ENCODE measurements at places on chromosomes 7 and 10.

DNA sequence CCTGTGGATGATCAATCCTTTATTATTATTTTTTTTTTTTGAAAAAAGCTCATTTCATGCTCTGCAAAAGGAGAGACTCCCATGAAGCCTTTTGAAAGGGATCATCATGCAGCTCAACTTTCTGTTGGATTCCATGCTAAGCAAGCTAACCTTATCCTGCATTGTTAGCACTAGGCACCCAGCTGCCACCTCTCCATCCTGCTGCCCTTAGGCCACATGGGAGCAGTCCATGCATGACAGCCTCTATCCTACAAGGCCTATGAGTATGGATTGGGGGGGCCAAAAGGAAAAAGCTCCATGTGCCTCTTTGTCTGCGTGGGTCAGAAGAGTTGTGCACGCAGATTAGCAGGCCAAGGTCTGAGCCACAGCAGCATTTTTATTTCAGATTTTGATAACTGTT, 19.2 kb downstream of the SMNDC1 start:
- no peak for DNase-seq
- peaks cover 7% of the 10 kb centered on the region for H3K36me3 ChIP-seq
- no peak overlapping the region for H3K4me3 ChIP-seq
- no peak overlapping the region for H3K27ac ChIP-seq
- H3K27me3 ChIP-seq = no peaks in the 10 kb centered on the region
- H3K4me1 ChIP-seq = peaks cover 6% of the 10 kb centered on the region

DNA sequence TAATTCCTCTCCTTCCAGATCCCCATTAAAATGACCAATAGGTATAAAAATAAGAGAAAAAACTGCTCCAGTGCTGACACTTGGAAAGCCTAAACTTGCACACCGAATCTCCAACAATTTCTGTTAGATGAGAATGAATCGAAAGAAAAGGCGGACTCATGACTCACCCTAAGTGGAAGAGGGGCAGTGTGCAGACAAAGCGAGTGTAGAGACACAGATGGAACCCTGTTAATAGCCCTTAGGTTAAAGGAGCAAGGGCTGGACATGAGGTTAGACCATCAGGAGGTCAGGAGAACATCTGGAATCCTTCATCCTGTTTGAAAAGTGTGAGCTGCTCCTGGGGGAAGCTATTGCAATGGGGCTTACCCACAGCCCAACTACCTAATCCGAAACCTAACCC, 103.4 kb upstream of the GLI3 start:
- no peak for DNase-seq
- peaks cover 14% of the 10 kb centered on the region for H3K27me3 ChIP-seq

DNA sequence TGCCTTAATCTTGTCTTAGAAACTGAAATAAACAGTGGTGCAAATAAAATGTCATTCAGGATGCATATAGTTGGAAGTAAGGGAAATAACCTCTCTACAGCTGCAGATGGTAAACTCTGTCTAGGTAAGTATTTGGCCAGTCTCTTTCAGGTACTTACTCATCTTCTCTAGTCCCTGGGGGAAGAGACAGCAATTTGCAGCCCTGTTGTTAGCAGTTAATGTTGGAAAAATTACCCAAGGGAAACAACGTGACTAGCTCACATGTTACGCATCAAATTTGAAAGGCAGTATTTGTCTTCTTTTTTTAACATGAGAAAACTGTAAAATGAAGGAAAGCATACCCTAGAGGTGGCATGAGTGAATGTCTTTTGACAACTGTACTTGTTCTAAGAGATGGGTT, 3.2 kb upstream of the HUS1 start:
- H3K4me1 ChIP-seq = peaks cover 16% of the 10 kb centered on the region
- no peak for DNase-seq
- peaks cover 5% of the 10 kb centered on the region for H3K36me3 ChIP-seq

DNA sequence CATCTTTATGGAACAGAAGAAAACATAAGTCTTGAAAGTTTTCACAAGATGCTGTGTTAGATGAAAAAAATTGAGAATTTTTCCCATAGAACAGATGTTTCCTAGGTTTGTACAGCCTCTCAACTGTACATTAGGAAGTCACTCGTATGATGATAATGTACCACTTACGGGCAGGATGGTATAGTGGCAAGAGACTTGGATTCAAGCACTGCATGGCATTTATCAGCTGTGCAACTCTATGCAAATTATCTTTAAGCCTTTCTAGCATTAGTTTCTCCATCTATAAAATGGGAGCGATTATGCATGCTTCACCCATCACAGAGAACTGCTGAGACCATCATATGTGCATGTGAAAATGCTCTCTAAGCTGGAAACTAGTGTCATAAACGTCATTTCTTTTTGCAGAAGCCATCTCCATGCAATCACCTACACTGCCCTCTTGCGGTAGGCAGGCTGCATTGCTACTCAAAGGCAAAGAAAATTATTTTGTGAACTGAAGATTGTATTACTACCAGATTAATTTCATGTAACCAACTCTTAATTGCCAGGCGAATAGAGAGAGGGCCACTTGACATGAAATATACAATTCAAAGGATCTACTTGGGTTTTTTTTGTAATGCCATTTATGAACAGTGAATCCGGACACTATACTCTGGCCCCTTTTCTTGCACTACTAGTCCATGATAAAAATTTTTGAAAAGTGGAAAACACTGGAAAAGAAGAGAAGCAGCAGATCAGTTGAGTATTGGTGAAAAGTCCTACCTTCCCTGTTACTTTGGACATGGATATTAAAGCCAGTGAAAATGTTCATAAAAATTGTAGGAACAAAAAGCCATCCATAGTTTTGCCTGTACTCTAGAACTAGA, 102.3 kb downstream of the JAZF1 start:
- H3K36me3 ChIP-seq = no peaks in the 10 kb centered on the region
- no peak overlapping the region for H3K4me3 ChIP-seq
- peak; percentile 45 for DNase-seq
- no peaks in the 10 kb centered on the region for H3K27me3 ChIP-seq

GRCh38 chr7:130379532-130379920, 768 bp upstream of the CPA1 start:
- no peaks in the 10 kb centered on the region for H3K4me1 ChIP-seq
- DNase-seq = no peak
- H3K27me3 ChIP-seq = no peaks in the 10 kb centered on the region
- no peak overlapping the region for H3K4me3 ChIP-seq

DNA sequence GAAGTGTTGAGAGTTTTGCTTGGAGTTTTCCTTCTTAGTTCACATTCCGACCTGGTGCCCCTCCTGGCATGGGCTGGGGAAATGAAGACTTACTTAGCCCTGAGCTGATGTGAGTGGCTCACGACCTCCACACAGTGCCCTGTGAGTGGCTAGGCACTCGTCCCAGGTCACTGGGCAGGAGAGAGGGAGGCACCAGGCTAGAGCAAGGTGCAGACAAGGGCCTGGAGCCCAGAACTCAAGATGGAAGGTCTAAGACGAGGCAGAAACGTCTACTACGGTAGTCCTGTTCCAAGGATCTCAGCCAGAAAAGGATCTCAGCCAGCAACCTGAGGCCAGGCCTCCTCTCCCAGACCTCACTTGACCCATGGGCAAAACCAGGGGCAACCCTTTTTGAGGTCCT, 22.4 kb downstream of the ANXA11 start:
- H3K4me3 ChIP-seq = no peak overlapping the region
- H3K4me1 ChIP-seq = peaks cover 59% of the 10 kb centered on the region
- no peaks in the 10 kb centered on the region for H3K27me3 ChIP-seq
- no peak overlapping the region for H3K27ac ChIP-seq
- DNase-seq = no peak

DNA sequence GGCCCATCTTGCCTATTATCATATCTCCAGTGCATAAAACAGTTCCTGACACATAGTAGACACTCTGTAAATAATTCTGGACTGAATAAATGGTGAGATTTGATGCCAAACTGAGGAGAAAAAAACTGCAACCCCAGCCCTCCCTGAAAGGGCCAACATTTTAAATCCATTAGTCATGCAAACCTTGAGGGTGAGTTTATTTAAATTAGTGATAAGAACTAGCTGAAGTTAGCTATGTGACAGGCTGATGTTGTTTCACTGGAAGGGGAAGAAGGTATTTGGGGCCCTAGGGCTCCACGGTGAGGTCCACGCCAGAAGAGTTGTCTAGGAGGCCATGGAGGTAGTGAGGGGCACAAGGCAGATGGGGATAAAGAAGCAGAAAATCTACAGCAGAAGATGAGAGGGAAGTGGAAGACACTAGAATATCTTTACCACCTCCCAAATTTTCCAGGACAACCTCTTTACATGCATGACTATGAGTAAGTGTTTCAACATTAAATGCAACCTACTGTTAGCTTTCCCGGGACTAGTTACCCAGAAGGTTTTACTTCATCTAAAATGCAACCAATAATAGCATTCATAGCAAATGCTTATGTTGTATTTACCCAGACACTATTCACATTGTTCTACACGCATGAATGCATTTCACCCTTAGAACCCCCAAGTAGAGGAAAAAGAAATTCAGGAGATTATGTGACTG, 183.2 kb upstream of the LYZL1 start:
- peaks cover 11% of the 10 kb centered on the region for H3K27me3 ChIP-seq
- no peak overlapping the region for H3K4me3 ChIP-seq
- no peak for DNase-seq
- H3K36me3 ChIP-seq = peaks cover 8% of the 10 kb centered on the region

DNA sequence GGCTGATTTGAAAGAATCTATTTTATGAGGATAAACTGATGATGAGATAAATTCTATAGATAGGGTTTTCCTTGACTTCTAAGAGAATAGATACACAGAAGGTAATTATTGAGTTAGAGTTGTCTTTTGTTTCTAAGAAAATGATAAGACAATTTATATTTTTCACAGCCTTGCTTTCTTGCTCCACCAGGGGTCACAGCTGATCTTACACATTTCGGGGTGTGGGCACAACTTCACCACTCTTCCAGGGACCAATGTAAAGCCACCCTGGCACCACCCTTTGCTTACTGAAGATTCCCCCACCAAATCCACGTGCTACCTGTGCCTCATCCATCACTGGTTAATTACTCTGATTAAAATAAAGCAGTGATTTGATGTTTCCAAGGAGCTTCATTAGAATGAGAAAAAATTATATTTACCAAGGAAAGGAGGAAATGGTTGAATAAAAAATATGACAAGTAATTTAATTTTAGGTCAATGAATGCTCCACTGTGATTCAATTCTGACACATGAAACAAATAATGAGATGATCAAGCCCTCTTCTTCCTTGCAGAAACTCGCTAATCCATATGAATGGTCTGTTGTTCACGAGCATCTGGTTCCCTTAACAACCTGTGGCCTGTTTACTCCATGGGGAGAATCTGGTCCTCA, 177.3 kb upstream of the TNS3 start:
- peaks cover 21% of the 10 kb centered on the region for H3K4me1 ChIP-seq
- no peak overlapping the region for H3K4me3 ChIP-seq
- H3K36me3 ChIP-seq = no peaks in the 10 kb centered on the region
- H3K27me3 ChIP-seq = no peaks in the 10 kb centered on the region

- DNase-seq = no peak
- no peak overlapping the region for H3K27ac ChIP-seq
Measured at GRCh38 chr10:82924711-82925110, 1049.7 kb downstream of the NRG3 start.

DNA sequence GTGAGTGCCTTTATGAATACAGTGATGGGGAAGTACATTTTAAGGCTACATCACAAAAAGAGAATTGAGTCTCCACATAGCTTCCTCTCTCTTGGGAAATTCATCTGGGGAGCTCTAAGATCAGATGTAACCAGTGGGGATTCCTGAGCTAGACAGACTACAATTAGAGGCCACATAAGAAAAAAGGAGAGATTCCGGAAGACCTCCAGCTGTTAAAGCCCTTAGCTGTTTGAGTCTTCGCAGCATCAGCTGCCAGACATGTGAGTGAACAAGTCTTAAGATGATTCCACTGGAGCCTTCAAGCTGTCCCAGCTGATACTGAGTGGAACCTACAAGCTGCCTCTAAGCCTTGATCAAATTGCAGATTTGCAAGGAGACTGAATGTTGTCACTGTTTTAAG, 448.5 kb downstream of the NXPH1 start:
- H3K27me3 ChIP-seq = no peaks in the 10 kb centered on the region
- no peak overlapping the region for H3K27ac ChIP-seq

DNA sequence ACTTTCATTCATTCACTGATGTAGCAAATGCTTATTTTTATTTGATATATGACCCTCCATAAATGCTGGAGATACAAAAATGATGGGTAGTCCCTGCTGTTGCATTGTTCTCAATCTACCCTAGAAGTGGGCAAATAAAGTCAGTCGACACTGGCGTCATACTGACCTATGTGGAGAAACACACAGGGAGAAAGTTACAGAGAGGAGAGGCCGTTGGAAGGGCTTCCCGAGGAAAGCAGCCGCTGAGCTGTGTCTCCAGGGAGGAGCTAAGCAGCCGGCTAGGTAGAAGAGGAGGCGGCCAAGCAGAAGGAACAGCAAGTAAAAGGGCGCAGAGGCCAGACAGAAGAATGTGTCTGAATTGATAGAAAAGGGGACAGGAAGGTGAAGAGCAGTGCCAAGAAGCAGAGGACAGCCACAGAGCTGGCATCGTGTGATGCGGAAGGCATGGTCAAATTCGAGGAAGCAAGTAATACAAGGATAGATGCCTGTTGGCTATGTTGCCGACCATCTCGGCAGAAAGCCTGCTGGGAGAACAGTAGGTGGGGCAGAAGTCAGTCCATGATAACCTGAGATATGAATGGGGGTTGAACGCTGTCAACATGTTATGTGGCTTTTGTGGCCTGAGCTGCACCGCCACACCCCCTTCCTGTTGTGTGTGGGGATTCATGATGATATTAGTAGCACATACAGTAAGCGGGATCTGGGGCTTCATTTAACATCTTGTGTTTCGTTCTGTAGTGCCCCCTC, 25.9 kb downstream of the ST8SIA6 start:
- peaks cover 52% of the 10 kb centered on the region for H3K4me1 ChIP-seq
- H3K4me3 ChIP-seq = peak overlapping the region; percentile 82
- peaks cover 16% of the 10 kb centered on the region for H3K27me3 ChIP-seq
- peak; percentile 9 for DNase-seq
- H3K36me3 ChIP-seq = no peaks in the 10 kb centered on the region

- H3K4me3 ChIP-seq = no peak overlapping the region
- no peaks in the 10 kb centered on the region for H3K4me1 ChIP-seq
- no peak overlapping the region for H3K27ac ChIP-seq
- H3K27me3 ChIP-seq = no peaks in the 10 kb centered on the region
- H3K36me3 ChIP-seq = no peaks in the 10 kb centered on the region
- DNase-seq = no peak
Measured at GRCh38 chr7:34091321-34091917, 186.1 kb downstream of the BMPER start.

GRCh38 chr10:10662716-10663408, 354.8 kb upstream of the CELF2 start:
- H3K4me1 ChIP-seq = no peaks in the 10 kb centered on the region
- no peaks in the 10 kb centered on the region for H3K36me3 ChIP-seq
- no peak overlapping the region for H3K27ac ChIP-seq
- H3K4me3 ChIP-seq = no peak overlapping the region

GRCh38 chr7:139125657-139126056, 16.1 kb upstream of the ZC3HAV1 start:
- H3K27ac ChIP-seq = no peak overlapping the region
- H3K27me3 ChIP-seq = no peaks in the 10 kb centered on the region
- H3K36me3 ChIP-seq = no peaks in the 10 kb centered on the region
- DNase-seq = no peak

- H3K27me3 ChIP-seq = no peaks in the 10 kb centered on the region
- no peaks in the 10 kb centered on the region for H3K36me3 ChIP-seq
- no peaks in the 10 kb centered on the region for H3K4me1 ChIP-seq
Measured at GRCh38 chr10:17878896-17879295, 69.7 kb downstream of the MRC1 start.

- peaks cover 9% of the 10 kb centered on the region for H3K4me1 ChIP-seq
- no peaks in the 10 kb centered on the region for H3K27me3 ChIP-seq
- no peak overlapping the region for H3K27ac ChIP-seq
- DNase-seq = no peak
- no peak overlapping the region for H3K4me3 ChIP-seq
Measured at GRCh38 chr10:77970869-77971803, 44.6 kb upstream of the DLG5 start.

Data from naive B cell (primary cell).